ENCODE measurements at places on chromosomes 5 and 9.

- no peak for DNase-seq
Measured at GRCh38 chr5:468401-468800, 25.4 kb downstream of the EXOC3 start.

- DNase-seq: no peak
Measured at GRCh38 chr9:28329323-28329722, 756.0 kb upstream of the C9orf72 start.

- DNase-seq: peak; percentile 30
Measured at GRCh38 chr9:103789686-103790085, 304.4 kb upstream of the SMC2 start.

DNA sequence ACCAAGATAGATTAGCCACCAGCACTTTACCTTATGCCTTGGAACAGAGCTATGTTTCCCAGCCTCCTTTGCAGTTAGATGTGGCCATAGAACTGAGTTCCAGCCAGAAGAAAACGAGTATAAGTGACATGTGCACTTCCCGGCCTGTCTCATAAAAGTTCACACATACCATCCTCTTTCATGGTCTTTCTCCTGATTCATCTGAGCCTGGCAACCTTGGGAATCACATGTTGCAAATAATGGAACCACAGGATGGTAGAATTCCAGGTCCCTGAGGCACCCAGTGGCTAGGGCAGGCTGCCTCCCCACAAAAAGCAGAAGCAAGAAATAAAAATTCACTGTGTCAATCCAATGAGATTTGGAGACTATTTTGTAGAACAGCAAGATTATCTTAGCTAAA is 128.1 kb downstream of the PDE4D start:
- DNase-seq: no peak

DNA sequence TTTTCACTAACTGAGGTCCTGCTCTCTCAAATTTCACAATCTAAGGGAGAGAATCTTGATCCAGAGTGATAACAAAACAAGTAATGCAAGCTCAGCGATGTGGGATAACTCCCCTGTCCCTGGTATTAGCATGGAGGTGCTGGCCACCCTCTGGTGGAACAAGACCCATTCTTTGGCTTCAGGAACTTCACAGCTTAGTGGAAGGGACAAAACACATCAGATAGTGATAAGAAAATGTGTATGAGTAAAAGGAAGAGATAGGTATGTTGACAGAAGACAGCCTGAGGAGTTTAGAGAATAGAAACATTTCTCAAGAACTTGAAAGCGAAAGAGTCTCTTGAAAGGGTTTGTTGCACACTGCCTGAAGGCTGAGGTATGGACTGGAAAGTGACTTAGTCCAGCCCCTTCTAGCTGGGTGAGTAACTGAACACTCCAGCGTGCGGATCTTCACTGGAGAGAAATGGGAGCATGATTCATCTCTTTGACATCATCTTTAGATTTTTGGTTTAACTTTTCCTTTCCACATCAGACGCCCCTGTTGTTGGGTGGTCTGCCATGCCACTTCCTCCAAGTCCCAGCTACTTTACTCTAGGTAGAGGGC is 25.4 kb upstream of the ZSWIM6 start:
- peak; percentile 86 for DNase-seq

GRCh38 chr5:150562832-150563231 is 54.9 kb downstream of the NDST1 start:
- peak; percentile 60 for DNase-seq

GRCh38 chr5:61330341-61330844 is 1.7 kb upstream of the ZSWIM6 start:
- peak; percentile 42 for DNase-seq

- no peak for DNase-seq
Measured at GRCh38 chr5:129977810-129978209, 73.5 kb downstream of the CHSY3 start.

DNA sequence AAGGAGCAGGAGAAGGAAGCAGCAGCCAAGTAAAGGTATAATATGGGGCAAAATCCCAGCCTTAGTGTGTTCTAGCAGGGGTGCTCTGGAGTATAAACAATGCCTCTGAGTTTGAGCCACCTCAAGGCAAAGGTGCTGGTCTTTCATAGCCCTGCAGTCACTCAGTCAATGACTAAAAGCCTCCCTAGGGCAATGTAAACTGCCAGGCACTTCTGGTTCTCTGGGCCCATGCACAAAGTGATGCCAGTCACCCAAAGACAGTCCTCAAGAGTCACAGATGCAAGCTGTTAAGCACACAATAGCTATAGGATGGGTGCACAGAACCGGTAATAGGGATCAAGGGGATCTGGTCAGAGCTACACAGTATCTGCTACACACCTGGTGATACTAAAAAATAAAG is 12.6 kb downstream of the ZBTB5 start:
- no peak for DNase-seq

- no peak for DNase-seq
Measured at GRCh38 chr9:34665067-34665380, 2.6 kb upstream of the CCL27 start.

DNA sequence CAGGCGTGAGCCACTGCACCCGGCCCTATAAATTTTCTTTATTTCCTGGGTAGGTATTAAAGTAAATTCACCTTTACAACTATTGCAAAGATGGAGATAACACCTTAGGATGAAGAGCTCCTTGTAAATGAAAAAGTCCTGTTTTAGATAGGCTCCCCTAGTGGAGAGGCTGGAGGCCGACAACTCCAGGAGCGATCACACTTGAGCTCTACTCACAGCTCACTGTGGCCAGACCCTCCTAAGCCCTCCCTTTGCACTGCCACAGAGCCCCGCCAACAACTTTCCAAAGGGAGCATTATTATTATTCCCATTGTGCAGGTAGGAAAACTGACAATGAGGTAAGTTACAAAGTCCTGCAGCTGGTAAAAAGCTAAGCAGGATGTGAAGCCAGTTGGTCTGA is 139.1 kb upstream of the ERCC6L2 start:
- no peak for DNase-seq

DNA sequence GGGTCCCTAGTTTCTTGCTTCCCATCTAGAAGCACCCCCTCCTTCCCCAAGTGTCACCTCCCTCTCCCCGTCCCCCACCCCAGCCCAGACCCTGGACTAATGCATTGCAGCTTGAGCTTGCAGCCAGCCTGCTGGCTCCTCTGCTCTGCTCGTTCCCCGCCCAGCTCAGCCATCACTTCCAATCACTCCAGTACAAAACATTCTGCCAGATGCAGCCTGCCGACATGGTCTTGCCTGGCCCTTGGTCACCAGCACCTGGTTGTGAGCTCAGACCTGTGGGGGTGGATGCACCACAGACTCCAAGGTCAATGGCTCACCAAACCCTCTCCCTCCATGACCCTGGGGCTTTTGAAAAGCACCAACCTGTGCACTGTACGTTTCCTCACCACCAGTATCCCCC is 172.9 kb upstream of the SMIM23 start:
- DNase-seq: no peak

DNA sequence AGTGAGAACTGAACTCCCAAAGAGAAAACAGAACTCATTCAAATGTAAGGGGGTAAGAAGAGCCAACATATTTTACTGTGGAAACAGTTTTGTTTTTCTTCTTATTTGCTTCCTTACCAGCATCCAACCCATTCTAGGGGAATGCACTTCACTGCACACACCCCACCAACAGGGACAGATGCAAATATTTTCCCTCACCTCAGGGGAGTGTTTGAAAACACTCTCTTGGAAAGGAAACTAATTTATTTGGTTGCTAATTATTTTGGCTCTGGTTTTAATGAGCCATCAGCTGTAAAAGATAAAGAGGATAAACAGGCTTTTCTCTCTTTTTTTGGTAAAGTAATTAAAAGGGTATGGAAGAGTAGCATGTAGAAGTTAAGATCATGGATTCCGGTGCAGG is 413.4 kb downstream of the MAN2A1 start:
- no peak for DNase-seq

DNA sequence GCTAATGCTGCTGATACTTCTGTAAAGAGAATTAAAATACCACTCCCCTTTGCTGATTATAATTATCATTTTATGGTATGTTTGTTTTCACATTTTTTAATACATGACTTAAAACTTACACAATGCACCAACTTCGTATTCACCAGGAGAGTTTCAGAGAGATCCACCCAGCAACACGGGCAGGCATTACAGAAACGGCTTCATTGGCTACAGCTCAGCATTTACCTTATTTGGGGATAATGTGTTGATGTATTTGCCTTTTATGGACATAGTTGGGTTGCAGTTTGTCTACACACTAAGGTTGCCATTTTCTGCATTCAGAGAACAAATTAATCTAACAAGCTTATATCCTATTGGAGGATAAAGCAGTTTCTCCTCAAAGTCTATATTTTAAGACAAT is 423.6 kb downstream of the PRDM9 start:
- DNase-seq: no peak

DNA sequence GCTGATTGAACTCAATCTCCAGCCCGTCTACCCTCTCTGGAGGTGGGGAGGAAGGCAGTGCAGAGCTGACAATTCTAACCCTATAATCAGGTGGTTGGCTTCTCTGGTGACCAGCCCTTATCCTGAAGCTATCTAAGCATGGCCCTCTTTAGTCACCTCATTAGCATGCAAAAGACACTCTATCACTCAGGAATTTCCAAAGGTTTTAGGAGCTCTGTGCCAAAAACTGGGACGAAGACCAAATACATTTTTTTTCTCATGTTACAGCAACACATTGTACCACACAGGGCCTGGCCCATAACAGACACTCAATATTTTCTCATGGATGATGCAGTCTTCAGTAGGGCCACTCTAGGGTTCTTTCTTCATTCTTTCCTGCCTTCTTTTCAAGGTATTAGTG is 118.8 kb upstream of the VLDLR start:
- peak; percentile 79 for DNase-seq

- DNase-seq: no peak
Measured at GRCh38 chr9:33273266-33273971, 8.6 kb downstream of the CHMP5 start.

DNA sequence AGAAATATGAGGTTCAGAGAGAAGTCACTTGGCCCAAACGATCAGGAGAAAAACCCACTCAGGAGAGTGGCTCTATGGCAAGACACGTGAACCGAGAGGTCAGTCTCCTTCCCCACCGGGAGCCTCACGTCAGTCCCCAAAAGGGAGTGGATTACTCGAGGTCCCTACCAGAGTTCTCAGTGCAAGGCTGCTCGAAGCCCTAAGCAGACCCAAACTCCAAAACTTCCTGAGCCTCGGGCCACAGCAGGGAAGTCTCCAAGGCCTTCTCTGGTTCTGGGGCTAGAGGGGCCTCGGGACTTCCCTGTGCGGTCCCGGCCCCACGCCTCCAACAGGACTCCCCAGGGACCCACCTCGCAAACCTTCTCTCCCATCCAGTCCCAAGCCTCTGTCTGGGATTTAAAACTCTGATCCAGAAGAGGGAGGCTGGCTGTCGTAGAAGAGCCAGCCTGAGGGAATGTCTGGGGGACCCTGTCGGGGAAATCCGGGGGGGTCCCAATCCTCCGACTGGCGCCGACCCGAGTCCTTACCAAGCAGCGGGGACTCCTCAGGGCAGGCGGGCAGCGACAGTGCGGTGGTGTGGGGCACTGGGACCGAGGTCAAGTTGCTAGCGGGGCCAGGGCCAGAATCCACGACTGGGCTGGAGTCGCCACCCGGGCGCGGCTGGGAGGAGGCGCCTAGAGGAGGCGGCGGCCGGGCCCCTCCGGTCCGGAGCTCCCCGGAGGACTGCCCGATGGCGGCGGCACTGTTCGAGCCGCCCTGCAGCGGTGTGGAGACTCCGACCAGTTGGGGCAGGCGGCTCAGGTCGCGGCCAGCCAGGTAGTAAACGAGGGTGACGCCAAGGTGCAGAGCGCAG is 679 bp downstream of the B4GALT1 start:
- no peak for DNase-seq

DNA sequence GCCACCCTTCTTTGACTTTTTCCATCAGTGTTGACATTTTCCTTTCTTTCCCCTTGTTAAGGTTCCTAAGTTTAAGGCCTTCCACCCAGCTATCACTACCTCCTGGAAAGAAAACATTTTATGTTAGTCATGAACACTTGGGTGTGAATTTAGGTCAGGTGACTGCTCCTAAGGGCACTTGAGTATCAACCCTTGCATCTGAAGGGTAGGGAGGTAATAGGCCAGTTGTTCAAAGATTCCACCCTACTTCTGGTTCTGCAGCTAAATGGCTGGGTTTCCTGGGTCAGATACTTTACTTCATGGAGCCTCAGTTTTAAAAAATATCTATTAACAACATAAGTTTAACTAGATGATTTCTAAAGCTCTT is 49.1 kb upstream of the OSMR start:
- no peak for DNase-seq

GRCh38 chr5:133464013-133464412 is 148.3 kb downstream of the FSTL4 start:
- no peak for DNase-seq

DNA sequence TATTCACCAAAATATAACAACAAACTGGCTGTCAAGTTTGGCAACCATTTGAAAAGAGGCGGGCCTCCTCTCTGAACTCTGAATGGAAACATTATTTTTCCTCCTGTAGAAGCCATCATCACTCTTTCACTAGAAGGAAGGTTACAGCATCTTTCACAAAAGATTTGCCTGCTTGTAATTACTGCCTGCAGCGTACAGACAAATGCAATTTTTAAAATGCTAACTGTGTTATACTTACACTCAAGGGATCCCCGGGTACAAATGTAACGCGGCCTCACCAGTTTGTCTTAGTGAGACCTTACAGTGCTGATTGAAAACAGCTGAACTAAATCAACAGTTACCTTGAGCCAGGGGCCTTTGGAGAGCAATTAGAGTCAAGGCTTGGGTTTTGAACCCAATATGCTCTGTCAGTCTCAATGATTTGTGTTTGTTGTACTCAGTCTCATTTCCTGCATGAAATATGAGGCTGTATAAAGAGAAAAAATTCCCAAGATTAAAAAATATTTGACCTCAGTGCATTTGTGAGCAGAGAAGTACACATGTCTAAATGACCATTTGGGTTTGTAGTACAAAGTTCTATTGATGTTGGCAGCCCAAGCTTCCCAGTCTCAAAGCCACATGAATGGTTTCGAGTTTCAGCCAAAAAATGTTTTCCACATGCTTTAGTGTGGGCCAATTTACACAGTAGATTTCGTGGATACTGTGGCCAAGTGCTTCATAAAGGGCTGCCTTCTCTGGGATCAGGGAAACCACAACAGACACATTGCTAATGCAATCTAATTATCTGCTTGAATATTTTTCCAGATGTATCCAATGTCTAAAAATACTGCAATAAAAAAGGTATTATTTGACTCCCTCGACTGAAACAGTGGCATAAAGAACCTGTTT is 500.0 kb downstream of the SPATA31D1 start:
- peak; percentile 68 for DNase-seq

DNA sequence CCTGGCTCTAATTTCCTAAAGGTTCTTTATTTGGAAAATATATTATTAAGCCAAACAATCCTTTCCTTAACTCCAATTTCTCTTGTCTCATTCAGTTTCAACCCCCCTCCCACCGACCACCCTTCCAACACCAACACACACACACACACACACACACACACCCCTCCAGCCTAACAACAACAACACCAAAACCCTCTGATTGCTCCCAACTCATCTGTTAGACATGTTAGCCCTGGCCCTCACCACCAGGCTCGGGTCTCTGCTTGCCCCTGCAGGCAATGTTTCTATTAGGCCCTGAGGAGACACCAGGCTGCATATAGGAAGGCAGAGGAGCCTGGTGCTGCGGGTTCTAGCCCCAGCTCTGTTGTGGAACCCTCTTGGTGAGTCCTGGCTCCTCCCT is 18.4 kb upstream of the TRAF1 start:
- DNase-seq: no peak
